ENCODE measurements at places on chromosomes 6 and 20.

DNA sequence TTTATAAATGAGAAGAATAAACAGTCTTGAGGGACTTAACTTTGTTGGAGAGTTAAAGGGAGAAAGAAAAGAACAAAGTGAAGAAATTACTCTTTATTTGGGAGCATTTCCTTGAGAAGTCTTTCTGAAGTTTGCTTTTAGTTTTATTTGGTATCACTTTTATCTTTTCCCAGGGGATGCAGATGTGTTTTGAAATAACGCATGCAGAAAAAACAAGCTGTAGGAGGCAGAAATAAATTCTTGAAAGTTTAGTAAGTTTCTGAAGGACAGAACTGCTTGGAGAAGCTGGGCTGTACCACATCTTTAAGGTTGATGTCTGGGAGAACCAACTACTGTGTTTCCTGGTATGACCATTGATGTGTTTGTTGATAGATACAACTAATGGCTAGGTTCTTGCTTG lies 75.0 kb downstream of the PLCB4 start:
- DNase-seq: no peak

DNA sequence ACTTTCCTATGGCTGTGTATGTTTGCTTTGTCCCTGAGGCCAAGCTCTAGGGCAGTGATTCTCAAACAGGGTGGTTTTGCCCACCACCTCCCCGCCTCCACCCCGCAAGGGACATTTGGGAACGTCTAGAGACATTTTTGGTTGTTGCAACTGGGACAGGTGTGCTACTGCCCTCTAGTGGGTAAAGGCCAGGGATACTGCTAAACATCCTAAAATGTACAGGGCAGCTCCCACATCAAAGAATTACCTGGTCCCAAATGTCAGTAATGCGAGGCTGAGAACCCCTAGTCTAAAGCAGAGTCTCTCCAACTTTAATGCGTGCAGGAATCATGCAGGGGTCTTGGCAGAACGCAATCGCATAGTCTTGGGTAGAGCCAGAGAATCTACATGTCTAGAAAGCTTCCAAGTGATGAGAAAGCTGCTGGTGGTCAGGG lies 5.1 kb downstream of the KCNS1 start:
- peak; percentile 59 for DNase-seq

- DNase-seq: no peak
Measured at GRCh38 chr20:3865152-3865886, 18.7 kb downstream of the MAVS start.

DNA sequence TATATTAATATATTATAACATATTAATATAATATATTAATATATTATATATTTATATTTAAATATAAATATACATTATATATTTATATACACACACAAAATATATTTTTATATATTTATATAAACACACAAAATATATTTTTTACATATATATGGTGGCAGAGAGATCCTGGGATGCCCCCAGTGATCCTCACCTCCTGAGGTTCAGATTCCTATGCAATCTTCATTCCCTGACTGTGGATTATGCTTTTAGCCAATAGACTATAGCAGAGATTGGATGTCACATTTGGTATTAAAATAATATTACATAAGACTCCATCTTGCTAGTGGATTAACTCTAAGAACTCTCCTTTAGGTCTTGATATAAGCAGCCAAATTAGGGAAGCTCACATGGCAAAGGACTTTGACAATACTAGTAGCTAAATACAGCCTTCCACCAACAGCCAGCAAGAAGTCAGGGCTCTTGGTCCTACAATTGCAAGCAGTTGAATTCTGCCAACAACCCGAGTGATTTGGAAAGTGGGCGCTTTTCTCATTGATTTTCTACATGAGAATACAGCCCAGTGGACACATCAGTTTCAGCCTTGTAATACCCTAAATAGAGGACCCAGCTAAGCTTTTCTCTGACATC lies 681.0 kb downstream of the C6orf118 start:
- DNase-seq: no peak

DNA sequence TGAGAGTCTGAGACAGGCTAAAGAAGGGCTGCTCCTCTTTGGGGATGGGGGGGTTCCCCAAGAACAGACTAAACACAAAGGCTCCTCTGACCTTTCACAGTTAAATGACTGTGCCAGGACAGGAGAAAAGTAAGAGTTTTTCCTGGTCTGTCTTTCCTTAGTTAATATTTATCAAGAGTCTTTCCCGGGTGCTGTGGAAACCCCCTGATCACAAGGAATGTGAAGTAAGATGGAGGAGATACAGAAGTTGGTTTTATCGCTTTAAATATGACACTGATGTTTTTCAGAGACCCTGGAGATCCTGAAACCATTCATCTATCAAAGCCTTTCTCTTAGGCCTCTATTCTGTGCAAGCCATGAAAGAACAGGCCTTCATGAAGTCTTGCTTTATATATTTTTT lies 105.8 kb downstream of the RNF144B start:
- DNase-seq: no peak

DNA sequence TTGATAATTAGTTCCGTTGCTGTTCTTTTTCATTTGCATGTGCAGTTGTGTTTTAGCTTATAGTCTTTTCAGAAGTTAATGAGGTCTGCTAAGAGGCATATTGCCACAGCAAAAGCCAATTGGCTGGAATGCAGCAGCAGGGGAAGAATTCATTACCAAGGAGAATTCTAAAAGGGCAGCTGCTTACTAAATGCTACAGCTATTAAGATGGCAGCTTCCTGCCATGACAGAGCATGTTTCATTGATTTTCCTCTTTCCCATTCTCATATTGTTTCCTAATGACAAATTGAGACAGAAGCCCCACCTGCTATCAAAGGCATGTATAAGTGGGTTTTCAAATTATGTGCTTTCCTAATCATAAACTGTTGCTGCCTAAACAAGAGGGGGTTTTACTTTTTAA lies 66.6 kb downstream of the CLVS2 start:
- no peak for DNase-seq

GRCh38 chr6:76776876-76777275 lies 686.4 kb downstream of the HTR1B start:
- no peak for DNase-seq

- DNase-seq: no peak
Measured at GRCh38 chr6:110419028-110419739, 3.8 kb upstream of the DDO start.

- no peak for DNase-seq
Measured at GRCh38 chr6:56520218-56520617, 122.5 kb downstream of the DST start.

- DNase-seq: peak; percentile 2
Measured at GRCh38 chr20:9912858-9913434, 74.1 kb upstream of the PAK5 start.

- DNase-seq: no peak
Measured at GRCh38 chr6:159833556-159833955, 33.5 kb downstream of the PNLDC1 start.

GRCh38 chr20:5657190-5657875 lies 92.9 kb upstream of the SHLD1 start:
- no peak for DNase-seq

DNA sequence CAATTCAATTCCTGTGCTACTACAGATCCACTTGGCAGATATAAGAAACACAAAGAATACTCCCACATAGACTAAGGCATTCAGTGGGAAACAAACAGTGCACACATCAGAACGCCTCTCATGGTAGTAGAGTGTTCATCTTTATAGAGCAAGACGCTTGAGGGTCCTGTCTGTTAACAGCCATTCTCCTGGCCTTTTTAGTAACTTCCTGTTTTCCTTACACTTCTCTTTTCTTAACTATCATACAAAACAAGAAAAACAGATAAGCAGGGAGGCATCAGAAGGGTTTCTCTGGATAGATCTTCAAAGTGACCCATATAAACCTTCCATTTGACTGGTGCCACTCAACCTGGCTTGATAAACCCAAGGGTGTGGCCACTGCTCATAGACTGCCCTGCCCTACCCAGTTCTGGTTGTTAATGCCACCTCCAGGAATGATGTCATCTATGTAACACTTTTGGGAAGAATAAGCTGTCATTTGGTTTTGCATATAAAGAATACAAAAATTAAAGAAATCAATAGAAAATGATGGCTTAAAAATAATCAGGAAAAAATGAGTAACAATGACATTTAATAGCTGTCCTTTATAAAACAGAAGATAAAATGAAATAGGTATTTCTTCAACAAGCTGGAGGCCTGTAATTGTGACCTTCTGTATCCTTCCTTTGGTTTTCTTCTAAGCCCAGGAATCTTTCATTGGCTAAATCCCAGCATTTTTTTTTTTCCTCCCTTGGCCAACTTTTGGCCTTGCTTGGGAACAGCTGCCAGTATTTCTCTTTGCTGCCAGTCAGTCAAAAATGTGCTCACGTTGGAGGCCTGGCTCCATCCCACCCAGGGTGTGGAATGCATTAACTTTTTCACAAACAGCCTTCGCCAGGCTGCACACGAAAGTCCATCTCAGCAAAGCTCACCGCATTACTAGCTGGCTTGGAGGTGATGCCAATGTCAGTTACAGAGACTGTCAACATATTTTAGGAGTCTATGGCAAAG lies 103.5 kb downstream of the GJA10 start:
- DNase-seq: no peak

DNA sequence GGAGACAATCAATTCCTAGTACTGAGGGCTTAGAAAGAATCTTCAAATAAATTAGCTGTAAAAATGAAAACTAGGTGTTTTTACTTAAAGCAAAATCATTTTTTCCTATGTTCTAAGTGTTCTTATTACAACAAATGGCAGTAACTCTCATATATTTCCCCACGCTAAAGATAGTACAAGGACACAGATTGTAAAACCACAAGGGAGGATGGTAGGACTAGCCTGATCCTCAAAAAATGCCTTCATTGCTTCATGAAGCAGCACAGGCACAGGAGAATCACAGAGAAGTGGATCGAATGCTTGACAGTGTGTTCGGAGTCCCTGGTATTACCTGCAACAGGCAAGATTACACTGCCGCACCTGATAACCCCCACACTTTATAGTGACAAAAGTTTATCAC lies 58.5 kb downstream of the SAMD3 start:
- no peak for DNase-seq

GRCh38 chr6:30844118-30844535 lies 40.2 kb upstream of the DDR1 start:
- DNase-seq: no peak

GRCh38 chr6:146915671-146916127 lies 288.5 kb upstream of the STXBP5 start:
- DNase-seq: no peak

DNA sequence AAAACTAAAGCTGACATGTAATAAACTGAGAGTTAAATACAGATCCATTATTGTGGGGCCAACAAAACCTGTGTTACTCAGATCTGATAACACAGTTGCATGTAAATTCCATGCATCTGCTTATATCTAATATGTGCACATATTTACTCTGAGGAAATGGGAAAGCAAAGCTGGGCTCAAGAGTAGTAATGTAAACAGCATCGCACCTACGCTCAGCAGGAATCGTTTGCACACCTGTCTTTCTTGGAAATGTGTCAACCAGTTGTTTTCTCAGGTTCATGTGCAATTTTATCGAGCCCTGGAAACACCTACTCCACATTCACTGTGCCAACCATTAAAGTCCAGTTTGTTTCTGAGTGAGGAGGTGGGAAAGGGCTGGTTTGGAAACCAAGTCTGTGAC lies 80.3 kb upstream of the CNKSR3 start:
- no peak for DNase-seq

DNA sequence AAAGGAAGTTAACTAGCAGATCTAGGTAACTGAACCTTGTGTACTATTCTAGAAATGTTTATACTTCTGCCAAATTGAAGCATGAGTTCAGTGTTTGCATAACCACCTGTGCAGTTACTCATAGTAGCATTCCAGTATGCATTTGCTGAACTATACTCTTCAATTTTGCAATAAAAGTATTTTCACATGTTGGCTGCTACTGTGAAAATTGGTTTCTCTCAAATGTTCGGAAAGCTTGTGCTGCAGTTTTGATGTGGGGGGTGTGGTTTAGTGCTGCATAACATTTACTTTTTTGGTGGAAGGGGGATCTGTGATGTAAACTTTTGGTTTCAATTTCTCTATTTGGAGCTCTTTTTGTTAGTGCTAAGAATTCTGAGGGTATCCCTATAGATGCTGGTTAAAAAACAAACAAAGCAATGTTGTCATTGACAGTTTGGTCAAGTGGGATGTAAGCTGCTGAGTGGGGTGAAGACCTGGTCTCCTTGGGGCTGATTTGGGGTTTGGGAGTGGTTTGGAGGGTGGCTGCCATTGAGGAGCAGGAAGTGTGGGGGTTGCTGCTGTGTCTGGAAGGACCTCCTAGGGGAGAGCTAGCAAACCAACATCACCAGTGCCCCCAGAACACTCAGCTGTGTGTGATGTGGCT lies 87.8 kb downstream of the CARMIL1 start:
- no peak for DNase-seq

DNA sequence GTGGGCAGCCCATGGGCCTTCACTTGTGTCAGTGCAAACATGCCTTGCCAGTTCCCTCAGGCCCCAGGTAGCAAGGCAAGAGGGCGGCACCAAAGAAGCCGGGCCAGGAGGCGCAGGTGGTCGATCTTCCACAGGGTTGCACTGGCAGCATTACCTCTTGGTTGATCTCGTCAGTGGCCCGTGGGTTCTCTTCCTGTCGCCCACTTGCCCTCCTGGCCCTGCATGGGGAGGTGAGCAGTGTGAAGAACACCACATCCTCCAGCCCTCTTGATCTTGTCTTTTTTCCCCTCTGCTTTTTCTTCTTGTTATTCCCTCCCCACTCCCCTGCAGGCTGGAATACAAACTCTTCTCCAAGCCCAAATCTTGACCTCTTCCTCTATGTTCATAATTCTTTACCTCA lies 3.0 kb upstream of the CST11 start:
- no peak for DNase-seq

DNA sequence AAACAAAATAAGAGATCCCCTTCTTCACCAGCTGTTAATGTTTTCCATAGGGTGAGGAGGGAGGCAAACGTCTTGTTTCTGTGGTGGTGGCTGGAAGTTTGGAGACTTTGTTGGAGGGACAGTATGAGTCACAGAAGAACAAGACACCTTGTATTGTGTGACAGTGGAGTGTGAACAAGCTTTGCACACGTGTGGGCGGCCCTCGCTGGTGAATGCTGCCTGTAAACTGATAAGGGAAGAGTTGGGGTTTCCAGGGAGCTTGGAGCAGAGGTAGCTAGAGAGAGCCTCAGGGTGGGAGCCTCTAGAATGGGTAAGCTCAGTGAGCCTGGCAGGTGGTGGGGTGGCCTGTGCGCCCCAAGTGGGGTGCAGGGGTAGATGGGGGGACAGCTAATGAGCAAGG lies 78.3 kb downstream of the ZDHHC14 start:
- no peak for DNase-seq

GRCh38 chr6:23414922-23415321 lies 711.1 kb upstream of the NRSN1 start:
- no peak for DNase-seq

- no peak for DNase-seq
Measured at GRCh38 chr20:19986419-19986818, 30.7 kb upstream of the NAA20 start.

DNA sequence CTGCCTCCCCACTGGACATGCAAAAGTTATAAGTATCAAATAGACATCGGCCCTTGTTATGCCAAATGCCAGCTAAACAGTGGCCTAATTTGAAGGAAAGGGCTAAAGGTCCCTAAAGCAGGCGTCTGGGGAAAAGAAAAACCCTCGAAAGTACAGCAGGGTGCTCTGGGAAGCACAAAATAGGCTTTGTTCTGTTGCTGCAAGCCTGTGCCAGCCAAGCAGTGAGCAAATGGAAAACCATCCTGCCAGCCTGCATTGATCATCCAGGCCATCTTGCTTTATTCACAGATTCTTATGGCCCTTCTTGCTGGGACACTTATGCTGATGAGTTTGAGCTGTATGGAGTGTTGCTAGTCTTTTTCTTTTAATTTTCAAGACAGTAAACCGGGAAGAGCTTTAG lies 62.2 kb upstream of the PLEKHG1 start:
- DNase-seq: no peak
